Activated naive CD8-positive, alpha-beta T cell treated with anti-CD3 and anti-CD28 coated beads, Interleukin-2, amount 10 ng/mL, durations not matched to agents 7 days and 5 days (primary cell): ENCODE measurements at places on chromosomes 1 and 21.

GRCh38 chr1:93324486-93325464 lies 20.9 kb upstream of the DR1 start:
- peaks cover 5% of the 10 kb centered on the region for H3K36me3 ChIP-seq
- H3K4me1 ChIP-seq, result no peaks in the 10 kb centered on the region
- H3K4me3 ChIP-seq, result no peak overlapping the region
- H3K27me3 ChIP-seq, result no peaks in the 10 kb centered on the region
- no peak for DNase-seq
- no peak overlapping the region for H3K27ac ChIP-seq

DNA sequence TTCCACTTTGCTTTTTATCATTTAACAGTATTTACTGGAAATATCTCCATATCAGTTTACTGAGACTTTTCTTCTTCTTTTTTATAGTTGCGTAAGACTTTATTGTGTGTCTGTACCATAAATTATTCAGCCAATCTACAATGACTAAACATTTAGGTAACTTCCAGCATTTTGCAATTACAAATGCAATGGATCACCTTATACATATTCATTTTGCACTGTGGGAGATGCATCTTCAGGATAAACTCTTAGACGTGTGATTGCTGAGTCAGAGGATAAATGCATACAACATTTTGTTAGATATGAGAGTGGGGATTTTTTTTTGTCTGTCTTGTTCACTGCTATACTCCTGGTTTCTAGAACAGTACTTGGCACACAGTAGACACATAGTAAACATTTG lies 95.7 kb upstream of the GCLM start:
- H3K27me3 ChIP-seq, result peaks cover 17% of the 10 kb centered on the region
- no peaks in the 10 kb centered on the region for H3K4me1 ChIP-seq
- H3K36me3 ChIP-seq, result no peaks in the 10 kb centered on the region
- H3K27ac ChIP-seq, result no peak overlapping the region

GRCh38 chr1:38062361-38063288 lies 16.0 kb upstream of the POU3F1 start:
- peaks cover 11% of the 10 kb centered on the region for H3K27me3 ChIP-seq
- H3K36me3 ChIP-seq, result no peaks in the 10 kb centered on the region
- DNase-seq, result no peak
- no peak overlapping the region for H3K4me3 ChIP-seq
- no peaks in the 10 kb centered on the region for H3K4me1 ChIP-seq
- H3K27ac ChIP-seq, result no peak overlapping the region

DNA sequence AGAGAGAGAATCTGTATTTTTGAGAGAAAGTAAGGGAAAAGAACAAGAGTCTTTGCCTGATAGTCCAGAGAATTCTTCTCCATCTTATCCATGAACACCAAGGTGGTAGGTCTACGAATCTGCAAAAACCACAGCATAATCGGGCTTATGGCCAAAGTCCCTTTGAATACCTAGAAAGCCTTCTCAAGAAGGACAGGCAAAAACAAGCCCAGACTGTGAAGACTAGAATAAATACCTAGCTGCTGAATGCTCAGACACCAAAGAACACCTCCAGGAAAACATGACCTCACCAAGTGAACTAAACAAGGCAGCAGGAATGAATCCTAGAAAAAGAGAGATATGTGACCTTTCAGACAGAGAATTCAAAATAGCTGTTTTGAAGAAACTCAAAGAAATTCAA lies 79.2 kb downstream of the HFM1 start:
- H3K27ac ChIP-seq, result no peak overlapping the region
- no peaks in the 10 kb centered on the region for H3K36me3 ChIP-seq
- peaks cover 5% of the 10 kb centered on the region for H3K27me3 ChIP-seq

- no peak overlapping the region for H3K27ac ChIP-seq
- no peaks in the 10 kb centered on the region for H3K36me3 ChIP-seq
- H3K27me3 ChIP-seq, result peaks cover 1% of the 10 kb centered on the region
- DNase-seq, result no peak
Measured at GRCh38 chr1:65581119-65581518, 160.7 kb downstream of the LEPR start.

- no peak overlapping the region for H3K4me3 ChIP-seq
- DNase-seq, result no peak
- H3K36me3 ChIP-seq, result no peaks in the 10 kb centered on the region
- H3K27me3 ChIP-seq, result peaks cover 23% of the 10 kb centered on the region
Measured at GRCh38 chr1:230622151-230622550, 20.1 kb upstream of the COG2 start.

GRCh38 chr1:15426492-15427279 lies 11.6 kb upstream of the CTRC start:
- H3K4me1 ChIP-seq, result peaks cover 8% of the 10 kb centered on the region
- peaks cover 3% of the 10 kb centered on the region for H3K36me3 ChIP-seq
- no peaks in the 10 kb centered on the region for H3K27me3 ChIP-seq
- peak overlapping the region; percentile 69 for H3K27ac ChIP-seq
- no peak for DNase-seq

- H3K27me3 ChIP-seq, result no peaks in the 10 kb centered on the region
- peaks cover 13% of the 10 kb centered on the region for H3K36me3 ChIP-seq
- H3K4me1 ChIP-seq, result peaks cover 12% of the 10 kb centered on the region
- no peak overlapping the region for H3K27ac ChIP-seq
- H3K4me3 ChIP-seq, result no peak overlapping the region
Measured at GRCh38 chr1:84617349-84617748, 43.1 kb upstream of the CTBS start.

DNA sequence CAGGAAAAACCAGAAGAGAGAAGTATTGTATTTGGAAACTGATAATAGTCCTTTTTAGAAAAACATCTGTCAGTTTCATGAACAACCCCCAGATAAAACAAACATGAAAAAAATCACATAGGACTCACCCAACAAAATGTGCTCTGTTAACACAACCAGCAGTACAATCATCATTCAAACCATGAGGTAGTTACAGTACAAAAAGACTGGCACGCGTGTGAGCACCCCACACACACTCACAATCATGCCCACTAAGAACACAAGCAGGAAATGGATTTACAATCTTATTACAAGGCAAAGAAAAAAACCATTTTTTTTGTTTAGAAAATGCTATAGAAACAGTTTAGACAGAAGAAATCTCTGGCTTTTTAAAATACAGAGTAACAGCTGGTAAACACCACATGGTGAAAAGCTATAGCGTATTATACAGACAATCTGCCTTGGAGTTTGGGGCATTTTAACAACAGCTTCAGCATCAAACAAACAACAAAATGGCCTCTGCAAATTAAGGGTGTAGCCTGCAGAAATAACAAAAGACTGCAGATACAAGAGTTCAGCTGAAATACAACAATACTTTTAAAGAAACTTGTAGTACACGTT lies 180.0 kb downstream of the CDC7 start:
- H3K27ac ChIP-seq, result no peak overlapping the region
- no peak for DNase-seq
- no peak overlapping the region for H3K4me3 ChIP-seq
- no peaks in the 10 kb centered on the region for H3K27me3 ChIP-seq
- peaks cover 20% of the 10 kb centered on the region for H3K4me1 ChIP-seq

DNA sequence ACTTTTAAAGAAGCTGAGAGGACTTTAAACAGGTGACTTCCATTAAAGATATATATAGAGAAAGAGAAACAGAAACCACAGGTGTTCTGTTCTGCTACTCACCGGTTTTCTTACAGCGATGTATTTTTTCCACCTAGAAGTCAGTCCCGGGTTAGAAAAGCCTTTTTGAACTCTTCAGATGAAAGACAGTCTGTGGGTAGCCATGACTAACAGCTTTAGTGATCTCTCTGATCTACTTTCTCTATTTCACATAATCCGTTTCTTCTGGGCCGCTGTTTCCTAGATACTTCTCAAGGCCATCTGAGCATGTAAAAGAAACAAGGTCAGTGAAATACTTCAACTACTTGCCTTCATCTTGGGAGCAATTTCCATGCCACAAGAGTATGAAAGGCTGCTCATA lies 25.1 kb downstream of the WDR64 start:
- peak overlapping the region; percentile 94 for H3K27ac ChIP-seq
- H3K36me3 ChIP-seq, result peaks cover 8% of the 10 kb centered on the region
- peaks cover 21% of the 10 kb centered on the region for H3K4me1 ChIP-seq
- no peaks in the 10 kb centered on the region for H3K27me3 ChIP-seq
- DNase-seq, result no peak

GRCh38 chr1:109705411-109705810 lies 6.6 kb upstream of the GSTM5 start:
- H3K36me3 ChIP-seq, result no peaks in the 10 kb centered on the region

DNA sequence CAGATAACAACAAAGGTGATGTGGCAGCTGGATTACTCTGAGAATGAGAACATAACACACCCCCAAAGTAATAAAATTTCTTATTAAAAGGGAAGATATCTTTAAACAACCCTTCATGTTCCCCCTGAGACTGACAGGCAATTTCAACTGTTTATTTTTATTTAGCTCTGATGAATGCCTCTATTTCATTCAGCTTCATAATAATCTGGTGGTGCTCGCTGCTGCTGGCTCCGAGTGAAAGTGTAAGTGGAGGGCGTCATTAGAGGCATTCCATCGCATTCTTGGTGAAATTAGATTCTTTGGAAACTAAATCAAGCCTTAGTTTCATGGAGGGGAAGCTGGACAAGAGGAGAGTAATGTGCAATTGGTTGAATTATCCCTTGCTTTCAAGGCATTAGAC lies 128.9 kb downstream of the GRIK1 start:
- no peak for DNase-seq
- H3K4me1 ChIP-seq, result no peaks in the 10 kb centered on the region
- no peaks in the 10 kb centered on the region for H3K36me3 ChIP-seq
- H3K4me3 ChIP-seq, result no peak overlapping the region
- H3K27ac ChIP-seq, result no peak overlapping the region
- H3K27me3 ChIP-seq, result peaks cover 9% of the 10 kb centered on the region

DNA sequence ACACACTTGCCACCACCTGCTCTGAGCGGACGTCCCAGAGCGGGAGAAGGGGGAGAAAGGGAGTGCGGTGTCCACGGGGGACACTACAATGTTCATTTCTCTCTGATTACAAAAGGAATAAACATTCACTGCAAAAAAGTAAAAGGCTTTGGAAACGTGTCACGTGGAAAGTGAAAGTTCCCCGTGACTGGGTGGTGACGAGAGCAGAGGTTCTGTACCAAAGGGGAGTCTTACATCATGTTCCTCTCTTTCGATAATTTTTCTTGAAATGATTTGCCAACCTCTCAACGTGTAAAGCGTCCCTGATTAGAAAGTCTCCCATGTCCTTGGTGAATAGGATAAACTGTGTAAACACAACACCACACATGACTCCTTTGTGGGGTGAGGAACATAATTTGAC lies 22.0 kb upstream of the PRDM15 start:
- H3K4me1 ChIP-seq, result peaks cover 50% of the 10 kb centered on the region
- H3K4me3 ChIP-seq, result no peak overlapping the region
- H3K36me3 ChIP-seq, result peaks cover 18% of the 10 kb centered on the region
- H3K27ac ChIP-seq, result peak overlapping the region; percentile 73
- DNase-seq, result no peak
- no peaks in the 10 kb centered on the region for H3K27me3 ChIP-seq

GRCh38 chr1:200967693-200968468 lies 55.6 kb downstream of the KIF21B start:
- peaks cover 8% of the 10 kb centered on the region for H3K36me3 ChIP-seq
- H3K27me3 ChIP-seq, result no peaks in the 10 kb centered on the region
- H3K4me1 ChIP-seq, result peaks cover 2% of the 10 kb centered on the region
- no peak overlapping the region for H3K27ac ChIP-seq
- H3K4me3 ChIP-seq, result no peak overlapping the region

DNA sequence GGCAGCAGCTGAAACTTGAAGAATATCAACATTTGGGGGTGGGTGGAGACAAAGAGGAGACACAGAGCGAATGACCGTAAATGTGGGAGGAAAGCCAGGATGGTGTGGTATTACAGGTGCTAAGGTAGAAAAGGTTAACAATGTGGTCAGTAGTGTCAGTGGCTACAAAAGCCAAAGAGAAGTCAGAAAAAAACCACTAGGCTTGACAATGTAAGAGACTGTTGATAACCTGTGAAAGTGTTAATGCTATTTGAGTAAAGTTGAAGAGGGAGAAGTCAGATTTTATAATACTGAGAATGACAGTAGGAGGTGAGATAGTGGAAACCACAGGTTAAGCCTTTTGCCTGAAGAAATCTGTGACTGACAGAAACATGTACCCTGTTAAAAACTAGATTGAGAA lies 120.8 kb downstream of the CLEC20A start:
- H3K27ac ChIP-seq, result no peak overlapping the region
- peaks cover 10% of the 10 kb centered on the region for H3K27me3 ChIP-seq
- no peak for DNase-seq
- no peaks in the 10 kb centered on the region for H3K4me1 ChIP-seq

GRCh38 chr1:88867743-88868521 lies 23.4 kb downstream of the GTF2B start:
- H3K27me3 ChIP-seq, result no peaks in the 10 kb centered on the region
- peaks cover 16% of the 10 kb centered on the region for H3K4me1 ChIP-seq
- H3K27ac ChIP-seq, result no peak overlapping the region
- no peak for DNase-seq
- no peak overlapping the region for H3K4me3 ChIP-seq
